ENCODE measurements at places on chromosomes 6 and 20.

GRCh38 chr20:64107736-64108457 lies 532 bp upstream of the NPBWR2 start:
- DNase-seq, result no peak

DNA sequence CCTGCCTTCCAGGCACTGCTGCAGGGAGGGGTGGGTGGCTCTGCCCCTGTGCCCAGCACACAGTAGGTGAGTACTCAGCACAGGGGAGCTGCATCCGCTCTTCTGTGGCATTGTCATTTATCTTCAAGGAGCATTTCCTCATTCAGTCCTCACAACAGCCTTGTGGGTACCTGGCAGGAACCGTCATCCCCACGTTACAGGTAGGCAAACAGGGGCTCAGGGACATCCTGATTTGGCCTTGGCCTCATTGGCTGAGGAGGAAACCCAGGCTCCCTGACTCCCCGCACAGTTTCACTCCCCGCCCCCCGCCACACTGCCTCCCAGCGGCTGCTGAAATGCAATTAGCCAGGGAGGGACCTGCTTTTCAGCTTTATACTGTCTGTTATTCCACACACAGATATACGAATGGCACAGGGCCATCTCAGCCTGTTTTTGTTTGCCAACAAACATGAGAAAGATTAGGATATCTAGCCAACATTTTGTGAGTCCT lies 24.2 kb upstream of the PNPLA1 start:
- DNase-seq, result no peak

- no peak for DNase-seq
Observed at GRCh38 chr6:108757357-108757756, 90.9 kb upstream of the ARMC2 start.

GRCh38 chr6:6320901-6321300 lies 439 bp upstream of the F13A1 start:
- no peak for DNase-seq
